ENCODE measurements at places on chromosomes 12 and 14.

GRCh38 chr14:104395276-104395675 is 184.3 kb upstream of the C14orf180 start:
- no peak for DNase-seq

DNA sequence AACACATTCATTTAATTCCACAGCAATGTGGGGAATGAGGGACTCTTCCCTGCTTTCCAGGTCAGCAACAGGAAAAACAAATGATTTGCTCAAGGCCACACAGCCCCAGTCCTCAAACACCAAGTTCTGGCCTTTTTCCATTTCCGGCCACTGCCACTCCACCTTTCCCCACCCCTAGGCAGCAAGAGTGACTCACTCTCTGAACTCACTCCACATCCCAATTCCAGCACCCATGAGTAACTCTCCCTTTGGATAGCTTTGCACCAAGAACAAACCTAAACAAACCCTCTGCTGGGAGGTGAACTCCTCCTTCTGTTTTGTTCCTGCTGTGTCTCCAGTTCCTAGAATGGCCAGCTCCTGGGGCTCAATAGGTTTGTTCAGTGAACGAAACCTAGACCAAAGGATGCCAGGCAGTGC is 30.4 kb upstream of the PLEKHG6 start:
- no peak for DNase-seq

DNA sequence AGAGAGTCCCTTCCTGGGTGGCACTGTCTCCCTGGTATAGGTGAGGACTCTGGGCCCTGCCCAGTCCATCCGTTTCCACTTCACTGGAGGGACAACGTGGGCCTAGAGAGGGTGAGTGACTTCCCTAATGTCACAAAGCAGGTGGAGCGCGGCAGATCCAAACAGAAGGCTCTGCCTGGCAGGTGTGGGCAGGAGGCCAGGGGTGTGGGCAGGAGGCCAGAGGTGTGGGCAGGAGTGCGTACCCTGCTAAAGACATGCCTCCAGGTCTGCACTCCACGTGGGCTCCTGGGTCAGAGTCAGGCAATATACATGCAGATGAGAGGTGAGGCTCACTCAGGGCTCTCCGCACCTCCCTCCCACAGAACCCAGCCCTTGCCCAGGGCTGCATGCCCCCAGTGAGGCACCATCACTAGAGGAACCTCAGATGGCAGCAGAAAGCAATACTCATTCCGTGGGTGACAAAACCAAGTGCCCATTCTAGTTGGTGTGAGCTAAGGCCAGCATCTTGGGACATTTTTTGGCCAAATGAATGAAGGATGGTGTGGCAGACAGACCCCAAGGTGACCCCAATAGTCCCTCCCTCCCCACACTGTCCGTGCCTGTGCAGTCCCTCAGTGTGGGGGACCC is 271.6 kb upstream of the RTL1 start:
- no peak for DNase-seq

DNA sequence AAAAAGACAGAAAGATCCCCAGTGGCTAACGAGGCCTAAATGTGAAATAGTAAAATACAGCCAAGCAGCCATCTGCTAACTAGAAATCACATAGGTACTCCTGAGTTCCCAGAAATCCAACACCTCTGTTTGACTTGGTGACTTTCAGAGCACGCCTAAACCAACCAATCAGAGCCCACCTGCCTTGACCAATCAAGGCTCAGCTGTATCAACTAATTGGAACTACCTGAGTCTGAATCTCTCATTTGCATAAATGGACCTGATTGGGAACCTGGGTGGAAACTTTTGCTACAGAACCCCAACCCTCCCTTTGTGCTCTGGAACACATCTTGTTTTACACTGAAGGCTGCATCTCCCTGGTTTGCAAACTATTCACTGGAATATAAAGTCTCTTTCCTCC is 5.1 kb upstream of the TCL1B start:
- no peak for DNase-seq

- no peak for DNase-seq
These were observed 25.0 kb downstream of the SH2B3 start for GRCh38 chr12:111430433-111431353.

DNA sequence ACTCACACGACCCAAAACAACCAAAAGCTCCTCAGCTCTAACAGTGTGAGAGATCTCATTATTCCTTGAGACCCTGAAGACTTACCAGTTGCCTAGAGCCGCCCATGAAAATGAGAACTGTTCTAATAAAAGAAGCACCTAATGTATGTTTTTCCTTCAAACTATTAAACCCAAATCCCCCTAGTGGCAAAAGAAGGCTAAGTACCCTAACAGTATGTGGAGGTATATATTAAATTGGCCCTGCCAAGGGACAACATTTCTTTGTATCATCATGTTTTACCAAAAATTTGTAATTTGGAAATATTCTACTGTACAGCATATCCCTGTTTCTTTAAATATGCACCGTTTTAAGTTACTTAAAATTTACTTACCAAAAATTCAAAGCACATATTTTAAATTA is 38.0 kb upstream of the PPFIA2 start:
- no peak for DNase-seq

GRCh38 chr12:10372559-10372958 is 17.3 kb downstream of the KLRK1 start:
- no peak for DNase-seq

DNA sequence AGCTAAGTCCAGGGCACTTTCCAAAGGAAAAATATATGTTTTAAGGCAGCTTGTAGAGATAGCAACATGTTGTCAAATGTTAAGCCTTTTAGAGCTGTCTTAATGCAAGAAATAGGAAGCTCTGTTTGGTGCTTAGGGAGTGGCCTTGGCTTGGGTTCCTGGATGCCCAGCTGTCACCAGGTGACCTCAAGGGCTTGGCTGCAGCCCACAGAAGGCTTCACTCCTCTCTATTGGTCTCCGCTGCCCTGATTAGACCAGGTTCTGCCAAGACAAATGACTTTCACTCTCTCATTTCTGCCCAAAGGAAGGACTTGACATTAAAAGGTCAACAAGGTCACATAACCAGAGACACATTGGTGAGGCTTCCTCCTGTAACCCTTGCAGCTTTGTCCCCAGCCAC is 76.8 kb downstream of the WSCD2 start:
- DNase-seq = no peak

- no peak for DNase-seq
These were observed 69.3 kb downstream of the ETV6 start for GRCh38 chr12:11718768-11719253.

GRCh38 chr14:54085841-54086240 is 129.2 kb upstream of the BMP4 start:
- no peak for DNase-seq

- DNase-seq = no peak
These were observed 1348.0 kb downstream of the TMEM121 start for GRCh38 chr14:106874350-106874749.

DNA sequence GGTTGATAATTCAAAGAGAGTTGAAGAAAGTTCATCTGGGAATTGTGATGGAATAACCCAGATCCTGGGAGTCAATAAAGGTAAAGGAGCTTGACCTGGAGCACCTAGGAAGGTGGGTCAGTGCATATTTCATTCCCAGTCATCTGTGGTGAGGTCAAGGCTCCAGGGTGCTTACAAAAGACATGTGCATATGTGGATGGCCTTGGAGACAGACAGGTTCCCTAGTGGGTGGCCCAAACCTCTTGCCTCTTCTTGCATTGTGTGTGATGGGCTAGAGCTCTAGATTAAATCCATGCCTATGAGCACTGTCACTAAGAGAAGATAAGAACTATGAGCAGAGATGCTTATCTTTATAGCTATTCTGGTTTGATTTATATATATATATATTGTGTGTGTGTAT is 75.5 kb upstream of the CISTR start:
- no peak for DNase-seq

GRCh38 chr12:95037906-95038305 is 34.4 kb upstream of the NDUFA12 start:
- DNase-seq = no peak

GRCh38 chr12:17810399-17810798 is 279.6 kb downstream of the RERGL start:
- DNase-seq = no peak

DNA sequence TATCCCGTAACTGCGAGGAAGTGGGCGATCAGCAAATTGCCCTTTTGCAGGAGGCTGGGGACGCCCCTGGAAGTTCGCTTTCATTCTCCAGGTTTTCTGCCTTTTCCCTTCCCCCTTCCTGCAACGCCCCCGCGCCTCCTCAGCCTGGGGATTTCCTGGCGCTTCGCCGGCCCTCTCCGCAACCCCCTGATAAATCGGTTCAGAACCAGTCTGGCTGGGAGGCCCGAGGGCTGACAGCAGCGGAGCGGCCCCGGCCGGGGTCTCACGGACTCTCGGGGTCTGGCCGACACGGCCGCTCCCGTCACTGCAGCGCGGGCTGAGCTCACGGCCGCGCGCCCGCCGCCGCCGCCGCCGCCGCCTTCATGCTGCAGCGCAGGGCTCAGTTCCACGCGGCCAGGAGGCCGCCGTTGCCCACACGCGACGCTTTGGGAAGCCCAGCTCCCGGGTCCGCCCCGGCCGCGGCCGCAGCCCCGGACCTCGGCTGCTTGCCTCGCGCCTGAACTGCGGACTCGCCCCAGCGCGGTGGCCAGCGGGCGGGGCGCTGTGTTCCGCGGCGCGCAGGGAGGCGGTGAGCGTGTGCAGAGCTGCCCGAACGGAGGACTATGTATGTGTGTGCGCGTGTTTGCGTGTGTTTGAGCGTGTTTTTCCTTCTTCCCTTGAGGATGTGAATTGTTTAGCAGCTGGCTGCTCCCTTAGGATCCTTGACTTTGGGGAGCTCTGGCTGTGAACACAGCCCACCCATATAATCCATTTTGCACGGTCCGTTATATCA is at the start of gene LRFN5:
Gene LRFN5 (plus strand): TSS at position 345 of the 772 bp plus-strand sequence.
- no peak for DNase-seq

DNA sequence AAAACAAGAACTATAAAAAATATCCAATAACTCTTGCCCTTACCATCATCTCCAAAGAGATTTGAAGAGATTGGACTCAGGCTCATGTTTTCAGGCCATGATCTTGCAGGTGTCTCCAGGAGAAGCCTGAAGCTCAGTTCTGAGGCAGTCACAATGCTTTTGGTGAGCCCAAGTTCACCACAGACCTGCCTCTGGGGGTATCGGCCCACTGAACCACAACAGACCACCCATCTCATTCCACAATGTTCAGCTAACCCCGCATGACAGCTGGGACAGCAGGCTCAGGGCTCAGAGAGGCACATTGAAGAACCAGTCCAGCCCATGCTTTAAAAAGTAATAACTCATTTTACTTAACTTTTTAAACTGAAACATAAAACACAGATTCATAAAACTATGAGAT is 28.3 kb upstream of the APOLD1 start:
- DNase-seq = no peak

GRCh38 chr12:95574799-95575452 is 23.6 kb upstream of the USP44 start:
- no peak for DNase-seq

DNA sequence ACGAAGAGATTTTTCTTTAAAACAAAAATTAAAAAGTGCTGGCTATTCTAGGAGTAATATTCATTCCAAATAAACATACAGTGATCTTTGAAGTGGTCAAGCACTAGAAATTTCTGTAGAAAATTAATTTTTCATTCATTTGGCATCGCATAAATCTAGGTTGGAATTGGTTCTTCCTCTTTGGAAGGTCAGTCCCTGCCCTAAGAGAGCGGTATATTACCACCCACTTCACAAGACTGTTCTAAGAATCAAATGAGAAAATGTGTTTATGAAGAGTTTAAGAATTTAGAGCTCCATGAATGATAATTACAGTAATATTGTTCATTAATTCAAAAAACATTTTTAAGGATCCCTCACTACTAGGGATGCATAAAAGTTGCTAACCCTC is 444 bp upstream of the GEMIN2 start:
- DNase-seq = no peak

GRCh38 chr14:76755610-76756370 is 5.5 kb upstream of the VASH1 start:
- no peak for DNase-seq

DNA sequence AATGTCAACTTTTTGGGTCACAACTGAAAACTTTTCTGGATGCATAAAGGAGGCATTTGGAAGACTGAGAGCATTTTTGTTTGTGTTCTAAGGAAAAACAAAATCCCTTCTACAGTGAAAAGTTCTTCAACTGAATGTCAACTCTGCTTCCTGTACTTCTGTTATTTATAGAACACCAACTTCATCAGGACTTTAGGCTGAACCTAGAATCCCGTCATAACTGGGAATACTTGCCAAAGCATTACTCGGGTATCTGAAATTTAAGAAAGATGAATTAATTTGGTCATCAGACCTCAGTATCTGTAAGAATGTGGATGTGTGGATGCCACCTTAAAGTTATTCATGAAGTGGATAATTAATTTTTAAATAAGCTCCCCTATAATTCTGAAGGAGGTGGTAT is 73.2 kb downstream of the FERMT2 start:
- no peak for DNase-seq

DNA sequence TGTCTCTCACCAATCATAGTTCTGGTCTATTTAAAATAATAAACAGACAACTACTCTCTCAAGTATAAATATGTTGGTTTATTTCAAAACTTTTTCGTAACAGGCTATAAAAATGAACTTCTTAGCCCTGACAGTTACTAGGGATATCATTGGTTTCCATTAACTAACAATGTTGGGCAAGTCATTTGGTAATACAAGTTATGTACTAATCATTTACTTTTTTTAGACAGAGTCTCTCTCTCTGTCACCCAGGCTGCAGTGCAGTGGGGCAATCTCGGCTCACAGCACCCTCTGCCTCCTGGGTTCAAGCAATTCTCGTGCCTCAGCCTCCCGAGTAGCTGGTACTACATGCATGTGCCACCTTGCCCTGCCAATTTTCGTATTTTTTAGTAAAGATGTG is 14.6 kb upstream of the KANSL2 start:
- no peak for DNase-seq

- no peak for DNase-seq
These were observed 284.0 kb downstream of the ALG10 start for GRCh38 chr12:34306133-34306830.

- DNase-seq = no peak
These were observed 6.9 kb downstream of the SMIM41 start for GRCh38 chr12:52086366-52086765.

DNA sequence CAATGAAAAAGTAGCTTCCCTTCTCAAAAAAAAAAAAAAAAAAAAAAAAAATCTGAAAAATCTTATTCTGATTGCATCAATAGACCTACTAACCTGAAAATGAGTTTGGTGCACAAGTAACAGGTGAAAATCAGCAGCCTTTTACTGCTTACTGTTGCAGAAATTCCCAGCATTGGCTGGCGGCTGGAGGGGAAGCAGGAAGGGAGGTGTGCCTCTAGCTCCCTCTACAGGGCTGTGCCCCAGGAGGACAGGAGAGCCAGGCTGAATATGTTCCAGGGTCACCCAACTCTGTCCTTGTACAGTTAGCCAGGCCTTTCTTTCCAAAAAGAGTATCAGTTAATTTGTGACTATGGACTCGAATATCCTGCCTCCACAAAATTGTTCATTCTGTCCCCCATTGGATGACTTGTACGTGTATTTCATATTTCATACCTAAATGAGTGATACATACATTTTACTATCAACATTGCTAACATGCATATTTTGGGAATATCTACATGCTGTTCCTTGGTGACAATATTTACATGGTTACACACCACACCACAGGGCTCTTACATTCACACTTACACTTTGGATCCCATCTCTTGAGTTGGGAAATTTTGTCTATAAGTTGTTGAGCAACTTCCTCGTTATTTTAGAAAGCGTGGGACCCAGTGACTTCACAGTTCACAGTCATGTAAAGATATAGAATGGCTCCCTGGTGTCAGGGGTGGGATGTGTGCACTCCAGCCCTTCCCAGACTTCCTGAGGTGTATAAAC is 124.8 kb downstream of the SAMD4A start:
- peak; percentile 44 for DNase-seq
